Right cardiac atrium (tissue), 5 donors: ENCODE measurements at places on chromosomes 1 and 21. TPM values are rescaled to one million over a fixed set of nuclear protein-coding genes. Genes with fewer than 3 reads are reported as not detected.

DNA sequence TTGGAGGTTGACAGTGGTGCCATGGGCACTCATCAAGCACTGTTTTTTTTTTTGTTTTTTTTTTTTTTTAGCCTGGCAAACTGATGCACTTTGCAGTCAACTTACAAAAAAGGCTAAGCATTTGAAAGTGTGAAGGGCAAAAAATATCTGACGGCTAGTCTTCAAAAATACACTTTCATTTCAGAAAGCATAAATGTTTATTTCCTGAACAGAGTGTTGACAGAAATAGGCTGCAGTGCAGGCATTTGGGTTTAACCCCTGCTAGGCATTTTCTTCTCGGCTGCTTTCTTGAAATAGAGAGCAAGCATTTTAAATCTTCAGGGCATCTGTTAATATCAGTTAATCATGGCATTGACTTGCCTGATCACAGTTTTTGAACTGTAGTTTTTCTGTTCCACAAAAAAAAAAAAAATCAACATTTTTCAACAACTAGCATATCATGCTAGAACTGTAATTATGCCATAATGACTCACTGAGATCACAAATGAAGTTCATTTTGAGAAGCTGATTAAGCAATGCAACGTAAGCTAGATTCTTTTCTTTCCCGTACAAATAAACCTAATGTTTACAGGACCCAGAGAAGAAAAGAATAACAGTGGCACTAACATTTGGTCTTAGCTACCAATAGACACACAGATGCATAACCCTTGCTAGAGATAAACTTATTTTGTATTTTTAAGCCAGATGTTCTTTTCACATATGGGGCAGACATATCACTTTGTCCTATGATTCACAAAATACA is 100.4 kb upstream of the USH2A start:
- DNase-seq, result no peak

DNA sequence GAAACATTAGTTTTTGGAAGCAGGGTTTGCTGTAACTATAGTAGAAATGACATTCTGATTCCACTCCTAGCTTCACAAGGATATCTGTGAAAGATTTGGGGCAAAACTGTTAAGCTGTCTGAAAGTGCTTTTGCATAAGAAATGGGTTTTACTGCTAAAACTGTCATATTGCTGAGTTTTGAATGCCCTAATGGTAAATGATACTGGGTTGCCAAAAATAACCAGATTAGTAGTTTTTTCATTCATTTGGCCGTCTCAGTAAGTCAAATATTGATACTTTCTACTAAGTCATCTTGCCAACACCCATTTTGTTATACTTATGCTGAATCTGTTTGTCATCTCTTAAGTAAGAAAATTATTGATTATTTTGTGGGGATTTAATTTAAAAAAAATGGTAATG is 399 bp upstream of the PTPRC start:
- DNase-seq, result no peak

- DNase-seq, result no peak
These were observed 5.2 kb downstream of the AGO1 start for GRCh38 chr1:35888255-35888654.

GRCh38 chr1:111515291-111516004 is 12.0 kb upstream of the ADORA3 start:
- DNase-seq, result peak; percentile 92

- no peak for DNase-seq
These were observed 514.4 kb upstream of the B3GALT2 start for GRCh38 chr1:193700710-193701355.

GRCh38 chr1:156591432-156592157 is at the start of gene NAXE:
Gene NAXE (plus strand): TSS chr1:156591776. CDS start chr1:156591805, 29 bp downstream.
- DNase-seq, result peak; percentile 90

- DNase-seq, result no peak
These were observed 38.9 kb downstream of the ZC3H11B start for GRCh38 chr1:219573960-219574359.

- DNase-seq, result peak; percentile 41
These were observed 156.1 kb downstream of the KIF26B start for GRCh38 chr1:245310571-245311531.

GRCh38 chr1:43382027-43382779 is 7.4 kb downstream of the MED8 start:
- no peak for DNase-seq

GRCh38 chr1:919271-919872 is 4.4 kb upstream of the SAMD11 start:
- peak; percentile 72 for DNase-seq

- no peak for DNase-seq
These were observed 144.8 kb upstream of the VANGL1 start for GRCh38 chr1:115496904-115497527.

GRCh38 chr1:97721221-97721620 is 199.6 kb downstream of the DPYD start:
- DNase-seq, result no peak

GRCh38 chr1:119573886-119574285 is 66.9 kb downstream of the HSD3B1 start:
- DNase-seq, result no peak

- no peak for DNase-seq
These were observed 41.3 kb downstream of the TBX19 start for GRCh38 chr1:168321945-168322344.

DNA sequence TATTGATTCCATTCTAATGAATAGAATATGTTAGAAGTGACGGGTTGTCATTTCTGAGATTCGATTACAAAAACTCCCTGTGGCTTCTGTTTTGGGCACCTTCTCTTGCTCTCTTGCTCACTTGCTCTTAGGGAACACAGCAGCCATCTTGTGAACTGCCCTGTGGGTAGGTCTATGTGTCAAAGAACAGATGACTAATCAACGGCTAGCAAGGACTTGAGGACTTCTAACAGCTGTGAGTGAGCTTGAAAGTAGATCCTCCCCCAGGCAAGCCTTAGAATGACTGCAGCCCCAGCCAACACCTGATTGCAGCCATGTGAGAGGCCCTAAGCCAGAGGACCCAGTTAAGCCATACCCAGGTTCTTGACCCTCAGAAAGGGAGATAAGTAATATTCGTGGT is 49.3 kb downstream of the AZIN2 start:
- DNase-seq, result no peak

DNA sequence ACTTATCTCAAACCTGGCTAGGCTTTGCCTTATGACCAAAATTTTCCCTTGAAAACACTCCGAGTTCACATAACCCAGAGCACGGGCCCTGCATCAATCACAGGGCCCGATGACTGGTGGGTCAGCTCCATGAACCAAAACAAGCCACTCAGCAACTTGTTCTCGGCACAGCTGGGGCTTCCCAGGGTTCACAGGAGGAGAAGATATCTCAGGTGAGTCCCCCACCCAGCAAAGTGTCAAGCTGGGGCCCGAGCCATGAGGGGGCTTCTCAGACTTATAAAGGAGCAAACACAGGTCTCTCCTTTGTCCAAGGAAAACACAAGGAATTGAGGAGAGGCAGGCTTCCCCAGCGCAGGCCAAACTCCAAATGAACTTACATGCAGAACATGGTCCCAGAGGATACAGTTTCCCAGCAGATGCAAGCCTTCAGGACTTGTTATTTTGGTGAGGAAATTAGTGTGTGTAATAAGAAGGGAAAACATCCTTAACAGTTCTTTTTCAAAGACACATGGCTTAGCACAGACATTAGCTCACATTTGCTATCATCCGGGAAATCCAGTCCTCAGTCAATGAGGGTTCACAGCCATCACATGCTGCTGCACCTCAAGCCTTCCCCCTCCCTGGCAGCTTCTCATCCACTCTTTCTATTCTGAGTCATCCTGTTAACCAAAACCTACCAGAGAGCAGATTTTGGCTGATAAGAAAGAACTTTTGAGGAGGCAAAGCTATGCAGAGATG is 98.1 kb upstream of the NFIA start:
- peak; percentile 87 for DNase-seq

DNA sequence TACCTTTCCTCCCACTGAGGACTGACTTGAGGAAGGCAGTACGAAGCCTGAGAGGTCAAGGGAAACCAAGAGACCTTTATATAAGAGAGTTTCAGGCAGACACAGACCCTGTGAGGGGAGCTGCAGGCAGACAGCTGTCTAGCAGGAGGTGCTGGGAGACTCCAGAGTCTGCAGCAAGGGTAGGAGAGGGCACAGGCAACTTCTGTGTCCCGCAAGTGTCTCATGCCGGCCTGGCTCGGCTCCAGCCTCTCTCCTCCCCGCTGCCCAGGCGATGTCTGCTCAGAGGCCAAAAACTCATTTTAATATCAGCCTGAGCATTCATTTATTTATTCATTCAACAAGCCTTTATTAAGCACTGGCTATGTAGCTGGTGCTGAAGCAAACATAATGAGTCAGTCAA is 83.0 kb downstream of the KIRREL1 start:
- DNase-seq, result no peak

- DNase-seq, result no peak
These were observed 121.2 kb upstream of the KCNJ6 start for GRCh38 chr21:38037416-38037815.

DNA sequence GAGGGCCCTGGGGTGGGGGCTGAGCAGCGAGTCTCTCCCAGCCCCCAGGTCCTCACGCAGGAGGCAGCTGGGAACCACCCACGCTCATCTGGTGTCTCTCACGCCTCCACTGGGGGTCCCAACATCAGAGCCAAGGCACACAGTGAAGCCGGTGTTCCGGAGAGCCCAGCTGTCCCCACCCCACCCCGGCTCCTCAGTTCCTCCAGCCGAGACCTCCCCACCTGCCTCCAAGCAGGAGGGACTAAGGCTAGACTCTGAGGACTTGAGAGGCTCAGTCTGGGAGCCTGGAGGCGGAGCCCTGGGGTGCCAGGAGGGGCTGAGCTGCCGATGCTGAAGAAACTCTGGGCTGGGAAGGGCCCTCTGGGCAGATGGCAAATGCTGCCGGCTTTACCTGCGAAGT is 1.6 kb upstream of the HPCA start:
- no peak for DNase-seq

- no peak for DNase-seq
These were observed 244.4 kb downstream of the PBX1 start for GRCh38 chr1:164803366-164803765.

DNA sequence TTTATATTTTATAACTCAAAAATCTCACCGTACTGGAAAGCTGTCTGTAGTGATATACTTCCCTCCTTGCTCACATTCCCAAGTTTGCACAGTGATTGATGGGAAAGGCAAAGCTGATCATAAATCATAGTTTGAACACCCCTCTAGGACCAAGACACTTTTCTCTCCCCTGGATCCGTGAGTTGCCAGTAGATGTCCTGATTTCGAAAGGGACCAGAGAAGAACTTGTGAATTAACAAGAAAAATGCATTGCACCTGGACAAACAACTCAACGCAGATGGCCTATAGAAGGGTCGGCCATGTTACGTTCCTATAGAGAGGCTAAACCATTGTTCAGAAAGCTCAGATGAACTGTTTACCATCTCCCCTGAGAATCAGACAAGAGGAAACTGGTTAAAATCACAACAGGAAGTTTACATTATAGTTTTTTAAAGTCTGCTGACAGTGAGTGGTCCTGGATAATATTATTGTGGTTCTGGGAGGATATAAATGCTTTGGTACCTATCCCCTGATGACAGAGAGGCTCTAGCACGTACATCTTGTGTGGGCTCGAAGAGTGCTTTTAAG is 124.0 kb upstream of the SLC45A1 start:
- DNase-seq, result no peak

DNA sequence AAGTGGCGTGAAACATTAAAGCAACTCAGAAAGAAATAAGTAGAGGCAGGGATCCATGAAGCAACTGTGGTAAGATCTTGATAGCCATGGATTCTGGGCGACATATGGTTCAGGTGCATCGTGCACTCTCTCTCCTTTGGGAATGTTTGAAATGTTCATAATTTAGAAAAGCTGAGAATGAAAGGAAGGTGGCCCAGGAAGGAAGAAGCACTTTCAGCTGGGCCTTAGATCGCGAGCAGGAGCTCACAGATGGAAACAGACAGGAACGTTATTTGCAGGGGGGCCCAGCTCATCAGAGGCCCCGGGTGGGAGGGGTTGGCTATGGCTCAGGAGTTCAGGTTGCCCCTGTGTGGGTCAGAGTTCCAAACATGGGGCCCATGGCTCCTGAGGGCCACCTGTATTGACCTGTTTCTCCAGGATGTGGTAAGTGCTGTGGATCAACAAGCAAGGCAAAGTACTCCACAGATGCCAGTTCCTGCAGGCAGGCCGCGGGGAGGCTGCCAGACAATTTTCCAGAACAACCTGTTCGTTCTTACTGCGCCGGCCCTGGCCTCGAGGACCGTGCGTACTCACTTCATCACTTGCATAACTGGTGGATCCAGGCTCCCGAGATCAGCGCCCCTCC is 253.2 kb downstream of the TOMM20 start:
- DNase-seq, result no peak

DNA sequence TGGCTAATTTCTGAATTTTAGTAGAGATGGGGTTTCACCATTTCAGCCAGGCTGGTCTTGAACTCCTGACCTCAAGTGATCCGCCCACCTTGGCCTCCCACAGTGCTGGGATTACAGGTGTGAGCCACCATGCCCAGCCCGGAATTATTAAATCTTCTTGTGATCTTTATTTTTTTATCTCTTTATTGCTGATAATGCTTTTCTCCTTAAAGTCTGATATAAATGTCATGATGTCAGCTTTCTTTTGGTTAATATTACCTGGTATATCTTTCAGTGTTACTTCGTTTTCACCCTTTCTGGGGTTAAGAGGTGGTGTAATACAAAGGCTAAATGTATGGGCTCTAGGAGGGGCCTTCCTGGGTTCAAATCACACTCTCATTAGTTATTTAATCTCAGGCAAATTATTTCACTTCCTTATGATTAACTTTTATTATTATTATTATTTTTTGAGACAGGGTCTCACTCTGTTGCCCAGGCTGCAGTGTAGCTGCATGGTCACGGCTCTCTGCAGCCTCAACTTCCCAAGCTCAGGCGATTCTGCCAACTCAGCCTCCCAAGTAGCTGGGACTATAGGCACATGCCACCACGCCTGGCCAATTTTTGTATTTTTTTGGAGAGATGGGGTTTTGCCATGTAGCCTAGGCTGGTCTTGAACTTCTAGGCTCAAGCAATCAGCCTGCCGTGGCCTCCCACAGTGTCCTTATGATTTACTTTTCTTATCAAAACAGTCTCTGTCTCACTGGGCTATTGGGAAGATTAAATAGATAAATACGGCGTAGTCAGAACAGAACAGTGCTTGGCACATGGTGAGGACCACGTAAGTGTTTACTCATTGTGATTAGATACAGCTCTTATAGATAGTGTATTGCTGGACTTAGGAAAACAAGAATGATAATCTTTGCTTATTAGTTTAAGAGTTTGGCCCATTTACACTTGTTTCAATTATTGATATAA is 216.5 kb downstream of the URB2 start:
- no peak for DNase-seq

- peak; percentile 85 for DNase-seq
These were observed 22.6 kb downstream of the ETNK2 start for GRCh38 chr1:204128964-204129896.

GRCh38 chr1:81155131-81155530 is 645.6 kb upstream of the ADGRL2 start:
- DNase-seq, result no peak

Gene AIRE
- total RNA-seq, result not detected

Gene SLAMF9
- total RNA-seq, result not detected

Gene LELP1
- total RNA-seq, result not detected

Gene PTP4A2
- 558 TPM for total RNA-seq

Gene GPR37L1
- 0.06 TPM for total RNA-seq

Gene OPTC
- not detected for total RNA-seq

Gene LDLRAD1
- not detected for total RNA-seq

Gene C1orf21
- 70.4 TPM for total RNA-seq

Gene NFASC
- total RNA-seq, result 94.2 TPM

Gene CRYAA
- total RNA-seq, result not detected

Gene ADAM15
- 56.6 TPM for total RNA-seq

Gene GPR157
- total RNA-seq, result 23.3 TPM

Gene LCA5L
- 0.59 TPM for total RNA-seq

Gene TTC4
- 11.3 TPM for total RNA-seq

Gene HIVEP3
- 7.9 TPM for total RNA-seq

Gene LCE3E
- total RNA-seq, result not detected

Gene RNU1-4
- total RNA-seq, result 3,675 TPM
